ENCODE measurements at places on chromosomes 2 and 18.

DNA sequence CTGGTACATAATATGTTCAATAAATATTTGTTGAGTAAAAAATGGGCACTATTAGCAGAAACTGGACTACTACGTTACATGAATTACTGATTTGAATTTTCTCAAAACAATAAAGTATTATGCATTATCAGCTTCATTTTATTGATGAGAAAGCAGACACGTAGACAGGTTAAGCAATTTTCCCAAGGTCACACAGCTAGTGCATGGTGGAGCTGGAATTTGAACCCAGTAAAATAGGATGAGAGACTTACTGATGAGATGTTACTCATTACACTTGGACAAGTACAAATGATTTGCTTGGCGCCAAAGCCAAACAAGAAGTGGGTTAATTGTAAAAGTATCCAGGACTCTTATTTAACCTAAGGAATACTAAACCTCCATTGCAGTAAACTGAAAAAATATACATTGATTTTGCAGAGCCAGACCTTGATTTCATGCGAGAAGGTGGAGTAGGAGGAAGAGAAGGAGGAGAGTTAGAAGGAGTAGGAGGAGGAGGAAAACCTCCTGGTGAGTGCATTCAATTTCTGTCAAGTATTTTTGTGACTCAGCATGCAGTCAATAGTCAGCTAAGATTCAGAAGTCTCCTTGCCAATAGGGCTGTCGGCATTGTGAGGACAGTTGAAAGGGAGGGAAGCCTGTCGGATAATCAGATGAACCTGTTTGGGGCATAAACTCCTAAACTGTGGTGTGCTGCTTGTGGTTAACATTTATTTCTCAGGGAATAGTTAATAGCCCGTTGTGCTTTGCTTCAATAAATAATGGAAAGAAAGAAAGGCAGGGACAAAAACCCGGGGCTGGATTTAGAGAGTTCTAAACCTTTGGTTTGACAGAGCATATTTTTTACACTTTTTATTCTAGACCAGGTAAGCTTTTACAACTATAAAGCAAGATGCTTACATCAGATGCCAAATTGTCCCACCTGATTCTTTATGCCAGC is 77.0 kb upstream of the TACR1 start:
- no peak for DNase-seq

- DNase-seq, result peak; percentile 66
These were observed 4.2 kb upstream of the SP100 start for GRCh38 chr2:230411570-230412370.

DNA sequence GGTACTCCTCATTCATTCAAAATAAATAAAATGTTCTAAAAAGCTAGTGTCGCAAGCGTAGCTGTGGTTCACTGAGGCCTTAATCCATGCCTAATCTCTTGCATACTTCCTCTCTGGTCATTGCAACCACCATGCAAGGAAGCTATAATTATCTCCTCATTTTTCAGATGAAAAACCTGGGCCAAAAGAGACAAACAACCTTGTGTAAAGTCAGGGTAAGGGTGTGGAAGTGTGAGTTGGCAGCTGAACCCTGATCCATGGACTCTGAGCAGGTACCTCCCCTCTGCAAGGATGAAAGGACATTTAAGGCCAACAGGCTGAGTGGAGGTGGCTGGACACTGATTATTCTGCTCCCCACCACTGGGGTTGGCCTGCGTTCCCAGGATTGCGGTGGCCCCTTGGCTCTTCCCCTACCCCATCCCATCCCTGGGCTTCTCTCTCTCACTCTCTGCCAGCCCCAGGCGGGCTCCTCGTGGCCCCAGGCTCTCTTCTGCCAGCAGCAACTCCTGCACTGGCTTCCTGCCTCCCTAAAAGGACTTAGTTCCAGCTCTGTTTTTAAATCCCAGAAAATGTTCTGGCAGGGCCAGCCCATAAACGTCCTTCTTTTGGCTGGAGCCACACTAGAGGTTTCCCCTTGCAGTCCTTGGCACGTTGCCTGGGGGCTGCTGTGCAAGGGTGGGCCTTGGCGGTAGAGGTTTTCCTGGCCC is 72.0 kb upstream of the AFF3 start:
- no peak for DNase-seq

DNA sequence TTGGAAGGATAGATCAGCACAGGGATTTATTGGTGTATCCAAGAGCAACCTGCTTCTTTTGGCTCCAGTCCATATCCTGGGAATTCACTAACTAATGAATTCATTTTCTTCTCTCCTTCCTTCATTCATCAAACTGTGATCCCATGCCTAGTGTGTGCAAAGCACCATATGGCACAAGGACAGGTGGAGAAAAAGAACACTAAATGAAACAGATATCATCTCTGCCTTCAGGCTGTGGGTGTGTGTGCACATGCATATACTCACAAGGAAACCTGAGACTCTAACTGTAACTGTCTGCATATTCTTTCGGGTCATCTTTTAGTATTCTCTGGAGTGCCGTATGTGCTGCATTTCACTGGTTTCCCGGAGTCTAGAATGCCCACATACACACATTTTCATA is 20.2 kb downstream of the TNP1 start:
- no peak for DNase-seq

DNA sequence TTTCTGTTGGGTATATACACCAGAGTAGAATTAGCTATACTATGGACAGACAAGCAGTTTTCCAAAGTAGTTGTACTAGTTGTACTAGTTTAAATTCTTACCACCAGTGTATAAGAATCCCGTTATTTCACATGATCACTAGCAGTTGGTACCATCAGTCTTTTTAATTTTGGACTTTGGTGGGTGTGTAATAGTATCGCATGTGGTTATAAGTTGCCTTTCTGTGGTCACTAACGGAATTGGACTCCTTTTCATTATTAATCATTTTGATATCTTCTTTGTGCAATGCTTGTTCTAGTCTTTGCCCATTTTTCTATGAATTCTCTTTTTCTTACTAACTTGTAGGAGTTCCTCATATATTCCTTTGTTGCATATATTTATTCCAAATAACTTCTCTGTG is 89.8 kb downstream of the ASXL2 start:
- DNase-seq, result no peak
